Pons (tissue), 1 donor: ENCODE measurements at places on chromosomes 1 and 21.

- no peak for DNase-seq
Observed at GRCh38 chr21:24197923-24198322, 1409.4 kb downstream of the MRPL39 start.

DNA sequence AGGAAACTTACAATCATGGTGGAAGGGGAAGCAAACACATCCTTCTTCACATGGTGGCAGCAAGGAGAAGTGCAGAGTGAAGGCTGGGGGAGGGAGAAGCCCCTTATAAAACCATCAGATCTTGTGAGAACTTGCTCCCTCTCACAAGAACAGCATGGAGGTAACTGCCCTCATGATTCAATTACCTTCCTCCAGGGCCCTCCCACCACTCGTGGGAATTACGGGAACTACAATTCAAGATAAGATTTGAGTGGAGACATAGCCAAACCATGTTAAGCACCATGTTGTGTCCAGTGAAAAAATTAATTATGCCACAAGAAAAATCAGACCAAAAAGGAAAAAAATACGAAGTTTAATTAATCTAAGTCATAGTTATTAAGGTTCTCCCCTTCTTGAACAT lies 109.5 kb downstream of the CLDN17 start:
- DNase-seq, result no peak

GRCh38 chr21:42252325-42252654 lies 33.4 kb downstream of the ABCG1 start:
- no peak for DNase-seq

DNA sequence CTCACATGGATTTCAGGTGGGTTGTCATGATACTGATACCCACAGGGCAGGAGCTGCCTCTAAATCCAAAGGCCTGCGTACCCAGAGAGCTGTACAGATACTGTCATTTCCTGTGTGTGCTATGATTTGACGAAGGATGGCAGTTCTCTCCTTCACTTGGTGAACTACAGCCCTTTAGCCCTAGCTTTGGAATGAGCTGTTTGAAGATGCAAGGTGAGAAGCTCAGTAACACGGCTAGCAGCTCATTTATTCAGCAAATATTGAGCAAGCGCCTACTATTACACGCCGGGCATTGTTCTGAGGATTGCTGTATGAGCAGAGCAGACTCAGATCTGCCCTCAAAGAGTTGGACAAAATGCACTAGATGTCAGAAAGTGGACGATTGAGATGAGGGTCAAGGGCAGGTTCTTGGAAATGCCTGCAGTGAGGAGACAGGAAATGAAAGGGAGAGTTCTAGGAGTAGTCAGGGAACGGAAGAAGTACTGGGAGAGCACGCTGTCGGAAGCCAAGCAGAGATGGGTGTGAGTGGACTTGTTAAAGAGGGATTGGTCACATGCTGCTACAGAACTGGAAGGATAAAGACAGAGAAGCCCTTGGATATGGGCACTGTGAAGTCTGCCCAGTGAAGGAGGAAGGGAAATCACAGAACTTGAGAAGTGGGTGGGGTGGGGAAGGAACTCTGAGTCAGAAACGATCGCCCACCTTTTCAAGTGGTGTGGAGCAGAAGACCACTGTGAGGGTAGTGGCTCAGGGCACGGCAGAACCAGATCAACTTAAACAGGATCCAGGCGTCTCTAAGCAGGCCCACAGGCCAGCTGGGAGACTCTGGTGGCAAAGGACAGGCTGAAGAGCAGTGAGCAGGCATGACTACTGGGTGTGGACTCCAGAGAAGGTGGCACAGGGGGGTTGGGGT lies 7.1 kb downstream of the PTGFRN start:
- DNase-seq, result peak; percentile 22

GRCh38 chr1:25170439-25170838 lies 61.9 kb downstream of the SYF2 start:
- no peak for DNase-seq

DNA sequence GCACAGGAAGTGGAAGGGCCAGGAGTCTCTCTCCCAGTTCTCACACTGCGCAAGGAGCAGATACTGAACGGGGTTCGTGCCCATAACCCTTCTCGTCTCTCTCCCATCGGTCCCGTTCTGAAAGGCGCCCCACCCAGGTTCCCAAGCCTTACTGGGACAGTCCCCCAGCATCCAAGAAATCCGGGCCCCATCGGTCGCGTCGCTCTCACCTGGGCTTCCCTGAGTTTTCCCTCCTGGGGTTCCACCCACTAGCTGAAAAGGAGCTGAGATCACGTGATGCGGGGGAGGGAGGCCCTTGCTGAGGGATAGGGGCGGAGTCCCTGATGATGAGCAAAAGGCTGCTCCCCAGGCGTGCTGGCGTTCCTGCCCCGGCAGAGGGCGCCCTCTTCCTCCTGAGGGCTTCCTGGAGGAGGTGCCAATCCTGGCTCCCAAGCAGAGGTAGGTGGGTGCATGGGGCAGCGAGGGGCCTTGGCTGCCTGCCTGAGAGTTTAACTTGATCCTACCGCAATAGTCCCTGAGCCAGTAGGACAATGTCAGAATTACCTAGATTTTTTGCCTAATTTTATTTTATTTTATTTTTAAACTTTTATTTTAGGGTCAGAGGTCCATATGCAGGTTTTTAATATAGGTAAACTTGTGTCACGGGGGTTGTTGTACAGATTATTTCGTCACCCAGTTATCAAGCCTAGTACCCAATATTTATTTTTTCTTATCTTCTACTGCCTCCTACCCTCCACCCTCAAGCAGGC lies at the start of gene SPOCD1:
TSS of gene SPOCD1 (minus strand) at position 271 of the 749 bp plus-strand sequence. CDS start 689 bp downstream, outside the sequence.
- no peak for DNase-seq

DNA sequence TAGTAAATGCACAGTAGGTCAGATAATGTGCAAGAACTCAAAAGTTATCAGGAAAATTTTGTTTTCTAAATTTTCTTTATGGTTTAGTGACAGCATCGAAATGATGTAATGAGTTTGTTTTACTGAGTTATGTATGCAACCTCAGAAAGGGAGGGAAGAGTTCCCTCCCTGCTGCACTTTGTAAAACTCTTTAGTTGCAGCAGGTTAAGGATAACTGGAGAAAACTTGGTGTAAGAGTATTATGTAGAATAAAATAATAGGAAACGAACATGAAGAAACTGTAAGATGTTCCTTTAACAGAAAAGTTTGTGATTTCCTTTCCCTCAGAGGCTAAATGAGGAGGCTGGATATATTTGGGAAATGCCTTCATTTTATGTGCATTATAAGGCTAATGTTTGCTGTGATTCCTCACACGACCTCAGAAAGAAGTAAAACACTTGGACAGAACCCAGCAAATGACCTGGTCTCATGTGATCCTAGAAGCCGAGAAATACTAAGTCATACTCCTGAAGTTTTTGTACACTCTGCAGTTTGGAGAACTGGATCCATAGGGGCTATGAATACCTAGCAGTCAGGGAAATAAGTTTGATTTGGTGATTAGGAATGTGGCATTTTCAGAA lies 35.4 kb downstream of the ADGRL2 start:
- DNase-seq, result no peak

GRCh38 chr1:21820597-21821232 lies 8.7 kb downstream of the LDLRAD2 start:
- no peak for DNase-seq

DNA sequence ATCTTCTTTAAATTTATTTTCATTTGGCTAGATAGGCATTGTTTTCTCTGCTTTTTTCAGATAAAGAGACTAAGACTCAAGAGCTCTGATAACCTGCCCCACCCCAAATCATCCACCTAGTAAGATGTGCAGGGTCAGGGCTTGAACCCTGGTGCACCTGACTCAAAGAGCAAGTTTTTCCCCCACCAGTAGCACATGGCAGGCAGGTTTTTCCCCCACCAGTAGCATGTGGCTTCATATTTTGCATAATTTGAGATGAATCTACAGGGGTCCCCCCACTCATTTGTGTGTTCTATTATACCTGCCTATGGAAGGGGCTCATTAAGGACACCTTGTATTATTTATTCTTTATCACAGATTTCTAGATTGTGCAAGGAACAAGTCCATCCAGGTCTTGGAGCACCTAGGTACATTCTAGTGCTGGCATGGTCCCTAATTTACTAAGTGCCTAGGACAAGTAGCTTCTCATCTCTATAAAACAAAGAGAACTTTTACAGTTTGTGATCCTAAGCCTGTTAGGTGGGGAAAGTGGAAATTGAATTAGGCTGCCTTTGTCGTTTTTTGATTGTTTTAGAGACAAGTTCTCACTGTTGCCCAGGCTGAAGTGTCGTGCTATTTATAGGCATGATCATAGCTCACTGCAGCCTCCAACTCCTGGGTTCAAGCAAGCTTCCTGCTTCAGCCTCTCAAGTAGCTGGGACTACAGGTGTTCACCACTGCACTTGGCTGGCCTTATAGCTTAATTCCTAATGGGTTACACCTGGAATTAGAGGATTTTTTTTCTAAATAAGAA lies 13.2 kb upstream of the CTSE start:
- no peak for DNase-seq
